ENCODE measurements at places on chromosomes 7 and 10. TPM values are rescaled to one million over a fixed set of nuclear protein-coding genes. Genes with fewer than 3 reads are reported as not detected.

GRCh38 chr7:134941185-134941900 lies 45.0 kb upstream of the AGBL3 start:
- DNase-seq, result no peak
- H3K4me3 ChIP-seq, result no peak overlapping the region
- H3K27ac ChIP-seq, result no peak overlapping the region

DNA sequence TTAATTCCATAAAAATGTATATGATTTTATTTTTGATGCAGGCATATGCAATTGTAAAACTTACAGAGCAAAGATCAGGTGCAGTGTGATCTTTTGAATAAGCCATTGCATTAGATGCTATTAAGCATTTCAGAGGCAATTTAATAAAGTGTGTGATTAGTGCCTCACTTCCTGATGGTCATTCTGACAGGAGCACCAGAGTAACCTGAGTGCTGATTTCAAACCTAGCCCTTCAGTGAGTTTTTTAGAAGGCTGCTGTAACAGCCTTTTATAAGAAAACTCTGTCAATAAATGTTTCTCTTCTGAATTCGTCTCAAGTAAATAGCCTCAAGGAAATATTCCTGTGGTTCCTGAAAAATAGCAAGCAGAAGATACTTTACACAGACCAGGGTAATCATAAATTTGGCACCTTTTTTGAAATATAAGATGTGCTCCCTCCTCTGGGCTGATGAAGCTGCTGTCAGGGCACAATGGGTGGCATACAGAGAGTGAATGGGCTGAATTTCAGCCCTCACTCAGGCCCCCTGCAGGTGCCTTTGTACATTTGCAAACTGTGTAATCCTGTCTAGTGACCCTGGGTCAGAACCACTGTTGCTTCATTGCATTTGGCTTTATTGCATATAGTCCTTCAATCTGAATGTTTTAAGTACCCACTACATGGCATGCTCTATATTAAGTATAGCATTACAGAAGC lies 193.7 kb upstream of the CSTF2T start:
- no peak for DNase-seq
- no peaks in the 10 kb centered on the region for H3K36me3 ChIP-seq
- no peak overlapping the region for H3K27ac ChIP-seq
- no peak overlapping the region for H3K4me3 ChIP-seq
- peaks cover 10% of the 10 kb centered on the region for H3K4me1 ChIP-seq

DNA sequence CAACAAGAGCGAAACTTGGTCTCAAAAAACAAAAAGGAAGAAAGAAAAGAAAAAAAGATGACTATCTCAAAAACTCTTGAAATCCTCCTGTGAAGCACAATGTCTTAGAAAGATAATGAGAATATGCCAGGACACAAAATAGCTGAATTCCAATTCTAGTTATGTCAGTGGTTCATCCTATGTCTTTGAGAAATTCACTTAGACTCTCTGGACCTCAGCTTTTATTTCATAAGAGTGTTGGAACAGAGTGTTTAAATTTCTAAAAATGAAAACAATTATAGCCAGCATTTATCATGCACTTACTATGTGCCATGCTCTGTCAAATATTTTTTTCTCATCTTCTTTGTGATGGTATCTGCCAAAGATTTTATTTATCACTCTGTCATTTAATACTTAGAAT lies 13.3 kb upstream of the HYCC1 start:
- no peak overlapping the region for H3K27ac ChIP-seq
- H3K27me3 ChIP-seq, result no peaks in the 10 kb centered on the region
- H3K4me3 ChIP-seq, result no peak overlapping the region
- peaks cover 2% of the 10 kb centered on the region for H3K36me3 ChIP-seq

MKX gene
- total RNA-seq, result not detected

- no peak overlapping the region for H3K27ac ChIP-seq
- H3K4me3 ChIP-seq, result no peak overlapping the region
- H3K27me3 ChIP-seq, result no peaks in the 10 kb centered on the region
- no peaks in the 10 kb centered on the region for H3K36me3 ChIP-seq
- no peaks in the 10 kb centered on the region for H3K4me1 ChIP-seq
Observed at GRCh38 chr10:129678186-129678585, 211.1 kb downstream of the MGMT start.

Measured in psoas muscle (tissue), 8 donors.